Muscle of back (tissue), 13 donors: ENCODE measurements at places on chromosomes 2 and 18.

DNA sequence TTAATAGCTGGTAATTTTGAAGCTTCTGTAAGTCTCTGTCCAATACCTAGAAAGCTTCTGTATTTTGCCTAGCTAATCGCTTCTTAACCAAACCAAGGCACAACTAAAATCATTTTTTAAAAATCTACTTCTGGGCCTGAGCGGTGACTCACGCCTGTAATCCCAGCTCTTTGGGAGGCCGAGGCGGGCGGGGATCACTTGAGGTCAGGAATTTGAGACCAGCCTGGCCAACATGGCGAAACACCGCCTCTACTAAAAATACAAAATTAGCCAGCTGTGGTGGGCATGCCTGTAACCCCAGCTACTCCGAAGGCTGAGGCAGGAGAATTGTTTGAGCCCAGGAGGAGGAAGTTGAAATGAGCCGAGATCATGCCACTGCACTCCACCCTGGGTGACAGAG is 148.6 kb upstream of the FIGN start:
- no peak for DNase-seq

- DNase-seq, result no peak
Measured at GRCh38 chr2:120464448-120464931, 118.6 kb downstream of the INHBB start.

GRCh38 chr2:32773448-32773808 is 145.6 kb downstream of the TTC27 start:
- DNase-seq, result no peak

DNA sequence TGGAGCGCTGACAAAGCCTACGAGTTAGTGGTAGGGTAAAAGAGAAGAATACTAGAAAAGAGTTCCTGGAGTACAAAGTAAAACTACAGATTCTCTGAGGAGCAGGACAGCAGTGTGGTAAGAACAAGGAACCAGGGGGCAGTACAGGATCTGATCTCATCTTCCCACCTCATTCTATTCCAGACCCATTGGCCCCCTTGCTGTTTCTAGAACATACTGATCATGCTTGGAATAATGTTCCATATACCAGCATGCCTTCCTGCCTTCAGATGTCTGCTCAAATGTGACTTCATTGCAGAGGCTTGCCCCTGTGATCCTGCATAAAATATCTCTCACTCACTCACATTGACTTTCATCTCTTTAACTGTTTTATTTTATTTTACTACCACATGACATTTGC is 19.3 kb downstream of the MSGN1 start:
- DNase-seq, result no peak

DNA sequence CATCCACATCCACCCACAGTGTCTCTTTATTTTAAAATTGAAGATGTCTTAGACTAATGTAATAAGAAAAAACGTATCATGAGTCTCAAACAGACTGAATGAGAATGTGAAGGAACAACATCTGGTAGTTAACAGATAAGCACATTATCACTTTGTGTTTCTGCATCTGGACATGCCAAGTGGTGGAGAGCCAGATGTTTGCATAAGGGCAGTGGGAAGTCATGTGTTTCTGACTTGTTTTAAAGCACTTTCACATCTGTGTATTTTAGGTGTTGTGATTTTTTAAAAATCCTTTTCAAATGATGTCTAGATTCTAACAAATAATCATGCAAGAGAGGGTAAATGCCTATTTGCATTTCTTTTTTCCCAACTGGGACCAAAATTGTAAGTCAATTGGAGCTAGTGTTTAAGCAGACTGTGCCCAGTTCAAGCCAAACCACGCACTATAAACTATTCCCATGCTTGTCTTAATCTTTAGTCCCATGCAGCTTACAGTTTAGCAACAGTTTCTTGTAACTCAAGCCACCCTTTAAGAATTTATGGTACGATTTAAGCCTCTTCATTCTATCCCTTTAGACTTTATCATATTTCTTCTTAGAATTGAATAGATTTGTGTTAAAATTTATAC is 272.7 kb upstream of the DOK6 start:
- peak; percentile 40 for DNase-seq
